ENCODE measurements at places on chromosomes 5 and 9.

GRCh38 chr9:32571969-32572899, 725 bp downstream of the NDUFB6 start:
- H3K27me3 ChIP-seq, result no peaks in the 10 kb centered on the region
- peaks cover 25% of the 10 kb centered on the region for H3K4me1 ChIP-seq
- peak; percentile 62 for DNase-seq
- no peaks in the 10 kb centered on the region for H3K36me3 ChIP-seq

- H3K4me1 ChIP-seq, result no peaks in the 10 kb centered on the region
- no peaks in the 10 kb centered on the region for H3K27me3 ChIP-seq
- H3K36me3 ChIP-seq, result peaks cover 58% of the 10 kb centered on the region
- no peak for DNase-seq
- no peak overlapping the region for H3K27ac ChIP-seq
These were observed 398.0 kb downstream of the RAB3C start for GRCh38 chr5:58980890-58981289.

DNA sequence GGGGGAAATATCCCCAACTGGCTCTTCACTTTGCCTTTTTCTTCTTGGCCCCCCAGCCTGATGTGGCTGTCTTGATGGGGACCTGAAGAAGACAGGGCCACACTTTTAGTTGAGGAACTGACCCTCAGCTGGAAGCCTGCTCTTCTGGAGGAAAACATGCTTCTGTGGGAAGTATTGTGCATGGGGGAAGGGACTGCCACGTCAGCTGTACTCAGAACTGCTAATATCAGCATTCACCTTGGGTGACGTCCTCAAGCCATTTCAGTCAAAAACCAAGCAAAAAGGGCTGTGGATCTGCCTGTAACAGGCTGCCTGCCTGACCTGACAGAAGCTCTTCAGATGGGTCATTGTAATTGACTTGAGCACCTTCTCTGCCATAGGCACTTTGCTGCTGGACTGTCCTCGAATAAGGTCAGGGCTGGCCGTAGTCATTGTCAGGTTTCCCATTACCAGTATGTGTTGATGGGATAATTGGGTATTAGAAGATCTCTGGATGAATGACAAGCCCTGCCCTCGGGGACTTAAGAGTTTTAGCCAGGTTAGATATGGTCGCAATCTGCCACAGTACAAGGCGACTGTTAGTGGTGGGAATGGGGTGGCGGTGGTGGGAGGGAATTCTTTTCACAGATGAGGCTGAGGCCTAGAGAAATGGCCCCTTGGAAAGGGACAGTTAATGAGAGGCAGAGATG, 10.4 kb downstream of the RAI14 start:
- no peak overlapping the region for H3K4me3 ChIP-seq
- DNase-seq, result no peak
- no peaks in the 10 kb centered on the region for H3K4me1 ChIP-seq
- no peaks in the 10 kb centered on the region for H3K36me3 ChIP-seq
- no peaks in the 10 kb centered on the region for H3K27me3 ChIP-seq

- H3K27me3 ChIP-seq, result no peaks in the 10 kb centered on the region
- DNase-seq, result no peak
- H3K27ac ChIP-seq, result no peak overlapping the region
- no peaks in the 10 kb centered on the region for H3K36me3 ChIP-seq
- H3K4me3 ChIP-seq, result no peak overlapping the region
These were observed 898.5 kb upstream of the SEMA6A start for GRCh38 chr5:117473165-117473564.

DNA sequence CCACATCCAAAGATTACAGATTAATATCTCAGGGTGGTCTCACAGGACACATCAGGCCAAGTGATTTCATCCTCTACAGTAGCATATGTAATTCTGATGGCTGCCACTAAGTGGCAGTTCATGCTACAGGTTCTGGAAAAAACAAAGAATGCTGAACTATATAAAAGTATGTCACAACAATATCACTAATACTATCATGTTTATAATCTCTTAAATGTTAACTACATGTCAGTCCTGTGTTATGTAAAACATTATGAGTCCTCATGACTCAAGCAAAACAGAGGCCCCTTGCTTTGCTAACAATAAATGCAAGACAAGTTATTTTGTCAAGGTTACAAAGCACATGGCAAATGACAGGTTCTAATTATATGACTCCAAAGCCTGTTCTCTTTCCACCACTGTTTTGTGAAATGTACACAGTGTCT, 233.2 kb downstream of the FBXL17 start:
- no peaks in the 10 kb centered on the region for H3K36me3 ChIP-seq
- H3K27me3 ChIP-seq, result no peaks in the 10 kb centered on the region
- H3K27ac ChIP-seq, result no peak overlapping the region
- DNase-seq, result peak; percentile 29
- H3K4me1 ChIP-seq, result no peaks in the 10 kb centered on the region

DNA sequence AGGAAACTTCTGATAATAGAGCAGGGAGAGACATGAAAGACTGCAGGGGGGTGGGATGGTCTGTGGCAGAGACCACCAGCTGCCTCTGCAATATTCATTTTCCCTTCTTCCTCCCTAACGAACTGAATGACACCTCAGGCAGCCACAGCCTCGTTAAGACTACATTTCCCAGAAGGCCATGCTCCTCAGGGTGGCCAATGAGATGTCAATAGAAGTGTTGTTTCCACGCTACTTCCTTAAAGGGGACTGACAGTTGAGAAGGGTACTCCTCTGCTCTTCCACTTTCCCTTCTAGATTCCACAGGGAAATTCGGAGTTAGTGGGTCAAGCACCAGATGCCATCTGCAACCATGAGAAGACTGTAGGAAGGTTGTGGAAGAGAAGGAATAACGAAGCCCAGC, 52.0 kb upstream of the DAPK1 start:
- H3K27ac ChIP-seq, result no peak overlapping the region
- DNase-seq, result peak; percentile 76
- no peaks in the 10 kb centered on the region for H3K27me3 ChIP-seq
- H3K4me3 ChIP-seq, result no peak overlapping the region

DNA sequence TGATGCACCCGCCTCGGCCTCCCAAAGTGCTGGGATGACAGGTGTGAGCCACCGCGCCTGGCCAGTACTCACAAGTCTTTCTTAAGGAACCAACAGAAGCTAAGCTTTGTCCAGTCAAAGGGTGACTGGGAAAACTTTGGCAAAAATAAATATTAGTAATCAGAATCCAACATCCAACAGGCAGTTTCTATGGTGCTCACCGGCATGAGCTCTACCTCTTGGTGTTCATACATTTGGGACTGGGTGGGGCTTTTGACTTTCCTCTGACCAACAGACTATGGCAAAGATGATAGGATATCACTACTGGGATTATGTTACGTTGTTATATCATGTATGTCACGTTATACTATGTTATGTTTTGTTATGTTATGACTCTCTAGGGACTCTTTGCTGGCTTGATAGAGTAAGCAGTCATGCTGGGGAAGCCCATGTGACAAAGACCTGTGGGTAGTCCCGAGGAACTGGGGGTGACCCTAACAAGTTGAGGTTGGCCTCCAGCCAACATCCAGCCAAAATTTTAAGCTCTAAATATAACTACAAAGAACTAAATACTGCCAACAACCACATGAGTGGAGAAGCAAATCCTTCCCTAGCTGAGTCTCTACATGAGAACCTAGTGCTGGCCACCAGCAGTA, 6.0 kb downstream of the RASGEF1C start:
- no peaks in the 10 kb centered on the region for H3K27me3 ChIP-seq
- no peak overlapping the region for H3K4me3 ChIP-seq
- DNase-seq, result no peak
- no peak overlapping the region for H3K27ac ChIP-seq

GRCh38 chr5:133319905-133320520, 268.2 kb downstream of the HSPA4 start:
- peak; percentile 44 for DNase-seq
- H3K4me1 ChIP-seq, result no peaks in the 10 kb centered on the region
- H3K27me3 ChIP-seq, result no peaks in the 10 kb centered on the region
- H3K27ac ChIP-seq, result no peak overlapping the region
- no peak overlapping the region for H3K4me3 ChIP-seq
- no peaks in the 10 kb centered on the region for H3K36me3 ChIP-seq

GRCh38 chr9:90460220-90460619, 182.4 kb downstream of the DIRAS2 start:
- H3K4me3 ChIP-seq, result no peak overlapping the region
- H3K4me1 ChIP-seq, result no peaks in the 10 kb centered on the region
- DNase-seq, result peak; percentile 5

DNA sequence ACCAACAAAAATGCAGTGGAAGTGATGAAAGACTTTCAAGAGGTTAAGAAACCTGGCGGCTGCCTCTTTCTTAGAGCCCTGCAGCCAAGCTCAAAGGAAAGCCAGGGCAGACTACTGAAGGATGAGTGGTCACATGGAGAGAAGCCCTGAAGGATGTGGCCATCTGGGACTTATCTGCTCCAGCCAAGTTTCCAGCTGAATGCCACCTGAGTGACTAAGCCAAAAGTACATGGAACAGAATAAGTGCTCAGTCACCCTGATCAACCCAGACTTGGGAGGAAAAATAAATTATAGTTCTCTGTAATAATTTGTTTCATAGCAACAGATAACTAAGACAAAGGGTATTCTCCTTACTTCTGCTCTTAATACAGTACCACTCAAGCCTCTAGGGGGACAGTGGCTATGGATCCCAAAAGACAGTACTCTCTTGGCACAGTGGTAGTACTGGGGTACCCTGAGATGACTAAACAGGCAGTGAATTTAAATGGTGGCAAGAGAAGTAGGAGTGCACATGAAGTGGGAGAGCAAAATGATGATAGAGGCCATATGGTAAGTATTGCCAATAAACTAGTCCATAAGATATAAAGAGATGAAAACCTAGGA, 182.3 kb downstream of the ELAVL2 start:
- no peaks in the 10 kb centered on the region for H3K4me1 ChIP-seq
- no peak for DNase-seq
- H3K36me3 ChIP-seq, result no peaks in the 10 kb centered on the region
- H3K4me3 ChIP-seq, result no peak overlapping the region
- no peaks in the 10 kb centered on the region for H3K27me3 ChIP-seq

GRCh38 chr5:88425124-88425523, 156.5 kb upstream of the TMEM161B start:
- no peak for DNase-seq
- no peak overlapping the region for H3K4me3 ChIP-seq
- H3K27ac ChIP-seq, result no peak overlapping the region

DNA sequence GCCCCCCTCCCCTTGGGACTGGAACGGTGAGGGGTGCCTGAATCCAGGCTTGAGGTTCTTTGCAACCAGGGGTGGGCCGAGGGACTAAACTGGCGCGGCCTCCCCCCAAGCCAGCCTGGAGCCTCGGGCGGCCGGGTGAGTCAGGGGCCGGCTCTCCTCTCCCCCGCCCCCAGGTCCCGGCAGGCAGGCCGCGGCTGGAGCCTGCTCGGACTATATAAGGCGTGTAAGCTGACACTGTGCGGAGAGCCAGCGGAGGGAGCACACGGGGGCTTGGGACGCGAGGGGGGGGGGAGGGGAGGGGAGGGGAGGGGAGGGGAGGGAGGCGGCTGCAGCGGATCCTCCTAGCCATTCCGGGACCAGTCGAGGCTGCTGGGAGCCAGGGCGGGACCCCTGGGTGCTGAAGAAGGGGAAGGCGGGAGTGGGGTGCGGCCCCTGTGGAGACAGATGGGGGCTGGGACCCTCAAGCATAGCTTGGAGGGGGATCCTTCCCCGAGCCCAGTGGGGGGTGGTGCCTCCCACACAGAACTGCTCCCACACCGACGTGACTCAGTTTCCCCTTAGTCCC, 595 bp downstream of the PDLIM7 start:
- H3K27me3 ChIP-seq, result no peaks in the 10 kb centered on the region
- DNase-seq, result peak; percentile 94
- peaks cover 8% of the 10 kb centered on the region for H3K36me3 ChIP-seq
- H3K27ac ChIP-seq, result peak overlapping the region; percentile 90
- H3K4me1 ChIP-seq, result peaks cover 70% of the 10 kb centered on the region

DNA sequence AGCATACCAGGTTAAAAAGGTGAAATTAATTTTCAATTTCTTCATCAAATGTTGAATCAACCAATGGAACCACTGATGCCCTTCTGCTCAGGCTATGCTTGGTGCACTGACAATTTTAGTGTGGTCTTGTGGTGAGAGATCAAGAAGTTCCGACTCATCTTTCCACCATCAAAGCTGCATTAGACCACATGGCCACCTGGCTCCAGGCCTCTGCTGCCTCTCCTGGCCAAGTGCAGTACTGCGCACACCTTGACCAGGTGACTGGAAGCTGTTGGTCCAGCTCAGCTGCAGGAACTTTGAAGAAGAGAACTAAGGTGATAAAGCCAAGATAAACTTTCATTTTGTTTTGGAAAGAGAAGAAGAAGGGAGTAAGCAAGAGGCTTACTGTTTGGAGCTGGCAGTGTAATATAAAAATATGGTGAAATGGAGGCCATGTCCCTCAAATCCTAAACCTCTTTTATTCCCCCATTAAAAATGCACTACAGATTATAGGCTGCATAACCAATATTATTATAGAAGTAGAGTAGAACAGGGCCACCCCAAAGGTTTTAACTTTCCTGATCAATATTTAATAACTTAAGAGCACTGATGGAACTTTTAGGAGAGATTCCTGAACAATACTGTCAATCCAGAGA, 315.5 kb upstream of the C9orf72 start:
- no peaks in the 10 kb centered on the region for H3K36me3 ChIP-seq
- no peaks in the 10 kb centered on the region for H3K4me1 ChIP-seq
- no peak overlapping the region for H3K4me3 ChIP-seq
- H3K27me3 ChIP-seq, result no peaks in the 10 kb centered on the region
- DNase-seq, result peak; percentile 25
- no peak overlapping the region for H3K27ac ChIP-seq

- H3K27ac ChIP-seq, result no peak overlapping the region
- DNase-seq, result no peak
- H3K36me3 ChIP-seq, result no peaks in the 10 kb centered on the region
- no peaks in the 10 kb centered on the region for H3K4me1 ChIP-seq
- H3K27me3 ChIP-seq, result no peaks in the 10 kb centered on the region
These were observed 174.0 kb downstream of the ARHGAP26 start for GRCh38 chr5:142944140-142944539.

- H3K27me3 ChIP-seq, result no peaks in the 10 kb centered on the region
- H3K36me3 ChIP-seq, result no peaks in the 10 kb centered on the region
- no peak overlapping the region for H3K27ac ChIP-seq
- no peak overlapping the region for H3K4me3 ChIP-seq
- DNase-seq, result no peak
These were observed 12.7 kb upstream of the LIFR start for GRCh38 chr5:38569180-38569579.

DNA sequence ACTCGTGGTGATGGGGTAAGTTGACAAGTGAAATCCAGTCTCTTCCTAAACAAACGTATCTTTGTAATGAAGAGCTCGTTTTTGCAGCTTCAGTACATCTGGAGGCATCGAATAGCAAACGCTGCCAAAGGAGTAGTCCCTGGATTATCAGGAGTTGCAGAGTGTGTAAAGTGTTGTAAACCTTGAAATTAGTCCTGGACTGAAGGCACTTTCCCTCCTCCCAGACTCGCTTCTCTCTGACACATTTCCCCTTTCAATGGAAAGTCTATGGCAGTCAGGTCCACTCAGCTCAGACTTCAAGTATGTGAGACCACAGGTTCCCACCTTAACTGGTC, 1.5 kb upstream of the PBX3 start:
- H3K27ac ChIP-seq, result peak overlapping the region; percentile 93
- DNase-seq, result no peak
- no peaks in the 10 kb centered on the region for H3K27me3 ChIP-seq

- no peaks in the 10 kb centered on the region for H3K4me1 ChIP-seq
- no peak overlapping the region for H3K27ac ChIP-seq
- H3K27me3 ChIP-seq, result no peaks in the 10 kb centered on the region
- no peak overlapping the region for H3K4me3 ChIP-seq
These were observed 360.0 kb downstream of the OSTF1 start for GRCh38 chr9:75448281-75448680.

- H3K4me3 ChIP-seq, result no peak overlapping the region
- no peak for DNase-seq
- peaks cover 9% of the 10 kb centered on the region for H3K27me3 ChIP-seq
- H3K4me1 ChIP-seq, result no peaks in the 10 kb centered on the region
- no peak overlapping the region for H3K27ac ChIP-seq
- H3K36me3 ChIP-seq, result no peaks in the 10 kb centered on the region
These were observed 68.0 kb upstream of the IRX4 start for GRCh38 chr5:1950708-1951103.
